ENCODE measurements at places on chromosomes 3 and 15. TPM values are rescaled to one million over a fixed set of nuclear protein-coding genes. Genes with fewer than 3 reads are reported as not detected.

XCR1 gene
- not detected for total RNA-seq

DNA sequence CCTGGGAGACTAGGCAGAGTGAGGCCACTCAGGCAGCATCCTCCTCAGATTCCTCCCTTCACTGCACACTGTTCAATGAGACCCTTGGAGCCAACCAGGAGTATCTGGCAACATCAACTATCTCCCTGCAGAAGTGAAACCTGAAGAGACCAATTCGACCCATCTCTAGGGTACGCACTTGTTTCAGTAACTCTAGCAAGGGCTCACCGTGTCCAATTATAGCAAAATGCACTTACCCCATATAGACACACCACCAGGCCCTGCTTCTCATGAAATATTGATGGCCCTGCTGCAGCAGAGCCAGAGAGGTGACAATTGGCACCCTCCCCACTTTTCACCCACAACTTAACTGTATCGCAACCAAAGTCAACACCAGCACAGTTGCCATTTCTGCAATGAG is 196.1 kb upstream of the IGF1R start:
- no peak for DNase-seq

RAD51 gene
- total RNA-seq = 4.4 TPM

DNA sequence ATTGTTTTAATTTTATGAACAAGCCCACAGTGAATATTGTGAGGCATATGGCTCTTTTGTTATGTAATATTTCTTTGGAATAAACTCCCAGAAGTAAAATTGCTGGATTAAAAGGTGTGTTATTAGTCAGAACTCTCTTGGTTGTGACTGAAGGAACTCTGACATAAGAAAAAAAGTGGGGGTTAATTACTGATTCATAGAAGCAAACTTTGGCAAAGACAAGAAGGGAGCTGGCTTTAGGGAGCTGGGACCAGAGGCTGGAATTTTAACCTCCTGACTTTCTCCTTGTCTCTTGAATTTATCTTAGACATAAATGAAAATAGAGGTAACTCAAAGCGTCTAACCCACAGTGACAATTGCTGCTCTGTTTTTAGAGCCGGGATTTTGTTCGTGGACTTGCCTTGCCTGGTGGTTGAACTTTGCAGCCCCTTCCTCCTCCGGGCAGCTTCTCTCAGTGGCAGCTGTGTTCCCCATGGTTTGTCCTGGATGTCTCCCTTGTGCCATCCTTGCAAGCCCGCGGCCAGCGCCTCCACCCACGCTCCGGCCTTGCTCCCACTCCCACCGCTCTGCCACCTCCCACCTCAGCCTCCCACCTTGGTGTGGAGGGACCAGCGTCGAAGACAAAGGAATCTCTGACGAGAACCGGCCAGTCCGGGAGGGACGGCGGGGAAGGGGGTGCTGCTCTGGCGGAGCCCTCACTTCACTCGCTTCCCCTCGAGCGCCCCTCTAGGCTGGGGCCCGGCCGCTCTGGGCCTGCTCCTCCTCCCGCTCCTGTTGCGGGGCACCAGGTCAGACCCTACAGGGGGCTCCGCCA is 28.0 kb downstream of the ARHGAP31 start:
- DNase-seq = peak; percentile 51

HRG gene
- under 0.01 TPM for total RNA-seq

- DNase-seq = no peak
Observed at GRCh38 chr3:101685870-101686307, 629 bp downstream of the RPL24 start.

ST6GAL1 gene
- total RNA-seq = 21.8 TPM

SPTBN5 gene
- 17.0 TPM for total RNA-seq

SCN5A gene
- not detected for total RNA-seq

- DNase-seq = no peak
Observed at GRCh38 chr3:124586126-124587052, 143.9 kb upstream of the UMPS start.

DNA sequence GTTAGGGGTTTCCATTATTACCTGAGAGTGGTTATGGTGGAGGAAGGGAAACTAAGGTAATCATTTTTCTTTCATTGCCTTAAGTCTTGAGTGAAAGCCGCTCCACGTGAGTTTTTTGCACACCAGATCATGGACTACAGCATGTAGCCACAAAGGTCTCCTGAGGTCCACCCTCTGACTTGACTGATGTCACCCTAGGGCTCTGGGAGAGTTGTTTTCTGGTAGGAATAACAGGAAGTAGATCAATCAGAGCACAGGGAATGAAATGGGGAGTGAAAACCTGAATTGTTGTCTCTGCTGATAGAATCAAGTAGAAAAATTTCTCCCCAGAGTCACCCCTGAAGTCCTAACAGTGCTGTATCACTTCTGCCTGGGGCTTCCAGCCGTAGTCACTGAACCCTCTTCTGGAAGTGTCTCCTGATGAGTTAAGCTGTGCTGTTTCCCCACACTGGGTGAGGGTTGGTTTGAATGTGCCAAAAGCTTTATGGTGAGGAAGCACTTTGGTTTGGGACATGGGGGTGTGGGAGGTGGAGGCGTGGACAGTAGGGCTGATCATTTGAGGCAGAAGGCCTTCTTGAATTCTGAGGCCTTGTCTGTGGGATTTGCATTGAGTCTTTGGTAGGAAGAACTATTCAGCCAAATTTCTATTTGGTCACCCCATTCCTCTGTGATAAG is 64.3 kb downstream of the SLCO3A1 start:
- DNase-seq = no peak

DNA sequence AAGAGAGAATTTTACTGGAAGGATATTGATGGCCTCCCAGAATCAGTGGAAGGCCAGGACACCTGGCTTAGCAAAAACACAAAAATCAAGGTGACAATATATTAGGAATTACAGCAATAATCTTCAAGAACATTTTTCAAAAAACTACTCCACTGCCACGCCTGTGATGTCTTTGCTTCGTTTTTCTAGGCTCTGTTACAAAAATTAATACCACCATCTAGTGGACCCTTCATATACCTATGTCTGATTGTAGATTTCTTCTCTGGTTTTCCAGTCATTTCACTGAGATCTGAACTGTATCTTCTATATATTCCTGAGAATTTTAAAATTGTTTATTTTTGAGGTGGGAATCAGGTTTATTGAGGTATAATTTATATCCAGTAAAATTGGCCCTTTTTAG is 5.6 kb upstream of the SLC33A1 start:
- DNase-seq = no peak

WDR93 gene
- total RNA-seq = not detected

DNA sequence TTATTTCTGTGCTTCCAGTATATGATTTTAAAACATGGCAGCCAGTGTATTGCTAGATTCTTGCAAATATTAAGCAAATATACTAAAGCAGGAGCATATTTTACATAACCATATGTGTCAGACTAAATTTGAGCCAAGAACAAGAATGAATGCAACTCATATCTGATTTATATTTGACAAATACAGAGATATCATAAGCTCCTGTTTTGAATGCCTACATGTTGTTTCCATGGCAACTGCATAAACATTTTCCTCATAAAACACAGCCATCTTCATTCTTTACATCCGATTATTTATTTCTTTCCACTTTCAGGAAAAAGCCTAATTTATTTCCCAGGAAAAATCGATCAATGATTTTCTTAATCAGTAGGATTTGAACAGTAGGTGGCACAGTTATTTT is 172.2 kb upstream of the TSPAN3 start:
- DNase-seq = no peak

HIGD2B gene
- not detected for total RNA-seq
